ENCODE measurements at places on chromosomes 3 and 15. TPM values are rescaled to one million over a fixed set of nuclear protein-coding genes. Genes with fewer than 3 reads are reported as not detected.

LXN gene
- 25.3 TPM for polyA plus RNA-seq

CLPX gene
- polyA plus RNA-seq = 35.5 TPM

P2RY1 gene
- polyA plus RNA-seq = 6.5 TPM

AADACL2 gene
- polyA plus RNA-seq = not detected

DNA sequence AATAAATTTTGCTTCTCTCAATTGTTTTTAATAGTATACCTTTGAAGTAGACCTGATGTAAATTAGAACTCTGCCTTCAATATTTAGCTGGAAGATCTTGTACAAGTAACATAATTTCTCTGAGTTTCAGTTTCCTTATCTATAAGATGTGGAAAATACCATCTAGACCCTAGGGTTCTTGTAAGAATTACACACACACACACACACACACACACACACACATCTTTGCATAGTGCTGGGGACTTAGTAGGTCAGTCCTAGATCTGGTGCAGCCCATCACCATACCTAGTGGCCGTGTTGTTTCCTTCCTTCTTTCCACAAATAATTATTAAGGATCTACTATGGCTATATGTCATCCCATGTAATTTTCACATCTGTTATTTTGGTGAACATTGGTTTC, 11.0 kb downstream of the TRAT1 start:
- no peak for DNase-seq

DNA sequence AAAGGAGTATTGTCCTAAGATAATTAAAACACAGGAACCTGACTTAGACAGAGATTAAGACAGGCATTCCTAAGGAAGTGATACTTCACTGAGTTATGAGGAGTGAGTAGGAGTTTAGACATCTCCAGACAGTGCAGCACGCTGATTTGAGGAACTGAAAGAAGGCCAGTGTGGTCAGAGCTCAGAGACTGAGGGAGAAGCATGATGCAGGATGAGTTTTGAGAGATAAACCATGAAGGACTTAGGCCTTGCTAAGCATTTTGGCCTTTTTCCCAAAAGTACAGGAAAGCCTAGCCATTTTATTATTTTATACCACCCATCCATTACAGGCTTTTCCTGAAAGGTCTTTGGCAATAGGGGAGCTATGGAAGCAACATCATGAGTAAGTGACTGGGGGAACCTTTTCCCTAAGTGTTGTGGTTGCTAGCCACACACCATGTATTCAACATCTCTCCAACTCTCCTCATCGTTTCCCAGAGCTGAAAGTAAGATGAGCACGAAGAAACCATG, 375.6 kb upstream of the TPRG1 start:
- DNase-seq = peak; percentile 94

GRCh38 chr15:87619161-87619960, 637.2 kb downstream of the NTRK3 start:
- peak; percentile 52 for DNase-seq

GRCh38 chr3:197505796-197506548, 49.8 kb downstream of the BDH1 start:
- DNase-seq = no peak

GRCh38 chr3:56811546-56812202, 9.9 kb upstream of the ARHGEF3 start:
- no peak for DNase-seq

DNA sequence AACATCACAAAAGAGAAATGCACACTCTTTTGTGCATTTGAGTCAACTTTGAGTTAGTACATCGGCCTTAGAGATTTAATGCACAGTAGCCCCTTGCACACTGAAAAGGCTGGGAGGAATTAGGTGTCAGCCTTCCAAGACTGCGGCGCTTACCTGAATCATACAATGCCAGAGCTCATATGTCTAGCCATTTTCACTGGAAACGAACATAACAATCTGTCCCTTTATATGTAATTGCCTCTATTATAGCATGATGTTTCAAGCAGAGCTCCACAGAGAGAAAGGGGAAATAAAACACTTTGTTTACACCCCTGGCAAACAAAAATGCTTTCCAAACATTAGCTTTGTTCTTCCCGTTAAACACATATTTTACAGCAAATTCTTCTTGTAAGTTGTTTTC, 315.7 kb upstream of the SLCO3A1 start:
- no peak for DNase-seq

- no peak for DNase-seq
These were observed 52.8 kb downstream of the ANXA2 start for GRCh38 chr15:60344987-60345386.

DNA sequence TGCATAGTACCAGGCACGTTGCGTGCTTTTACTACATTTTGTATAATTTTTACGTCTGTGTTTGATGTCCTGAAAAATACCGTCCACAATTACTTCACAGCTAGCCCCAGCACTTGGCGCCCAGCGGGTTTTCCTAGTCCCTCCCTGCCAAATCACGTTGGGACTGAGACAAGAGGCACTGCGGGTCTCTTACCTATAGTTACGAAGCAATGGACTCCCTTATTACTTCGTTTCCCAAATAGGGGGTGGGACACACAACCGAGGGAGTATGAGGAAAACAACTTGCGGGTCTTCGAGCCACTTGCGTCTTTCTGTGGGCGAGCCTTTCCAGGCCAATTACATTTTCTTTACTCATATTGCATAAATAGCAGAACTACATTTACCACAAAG, 620 bp upstream of the CMSS1 start:
- no peak for DNase-seq

GRCh38 chr3:29334706-29335105, 53.8 kb downstream of the RBMS3 start:
- DNase-seq = peak; percentile 54
